ENCODE measurements at places on chromosomes 1 and 21.
A peak's percentile ranks its signal among the peaks of the same experiment; 100 is the strongest.

- DNase-seq = no peak
These were observed at the start of gene CHD5 for GRCh38 chr1:6180268-6180706. TSS of gene CHD5 (minus strand) at chr1:6180321. CDS start at chr1:6180023, 298 bp downstream.

- no peak for DNase-seq
These were observed 107.8 kb downstream of the TMEM53 start for GRCh38 chr1:44566281-44567046.

- no peak for DNase-seq
These were observed 49.6 kb downstream of the TBX19 start for GRCh38 chr1:168330285-168330684.

GRCh38 chr1:197985351-197985750 is 68.2 kb downstream of the LHX9 start:
- DNase-seq = no peak

DNA sequence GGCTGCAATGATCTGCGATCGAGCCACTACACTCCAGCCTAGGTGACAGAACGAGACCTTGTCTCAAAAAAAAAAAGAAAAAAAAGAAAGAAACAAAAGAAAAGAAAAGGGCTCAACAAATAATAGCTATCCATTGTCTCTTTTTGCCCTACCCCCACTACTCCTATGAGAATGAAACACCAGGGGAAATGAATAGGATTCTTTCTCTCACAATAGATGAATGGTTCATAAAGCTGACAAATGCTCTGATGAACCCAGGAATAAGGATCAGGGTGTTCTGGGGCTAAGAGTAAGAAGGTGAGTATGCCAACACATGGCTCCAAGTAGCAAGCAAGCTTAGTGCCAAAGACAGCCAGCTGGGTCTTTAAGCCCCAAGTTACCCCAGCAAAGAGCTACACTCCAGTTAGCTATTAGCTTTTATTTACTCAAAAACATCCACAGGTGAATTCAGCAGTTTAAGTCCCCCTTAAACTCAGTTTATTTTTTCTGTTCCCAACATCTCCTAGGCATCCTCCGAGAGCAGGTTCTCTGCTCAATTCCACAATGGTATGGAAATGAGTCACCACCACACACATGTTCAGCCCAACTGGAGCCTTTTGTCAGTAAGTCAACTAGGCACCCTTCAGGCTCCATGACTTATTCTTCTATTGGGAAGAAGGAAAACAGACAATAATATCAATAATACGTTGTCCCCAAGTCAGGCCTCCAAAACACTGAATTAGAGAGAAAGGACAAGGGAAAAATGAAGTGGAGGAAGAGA is 4.2 kb downstream of the ADORA3 start:
- no peak for DNase-seq

DNA sequence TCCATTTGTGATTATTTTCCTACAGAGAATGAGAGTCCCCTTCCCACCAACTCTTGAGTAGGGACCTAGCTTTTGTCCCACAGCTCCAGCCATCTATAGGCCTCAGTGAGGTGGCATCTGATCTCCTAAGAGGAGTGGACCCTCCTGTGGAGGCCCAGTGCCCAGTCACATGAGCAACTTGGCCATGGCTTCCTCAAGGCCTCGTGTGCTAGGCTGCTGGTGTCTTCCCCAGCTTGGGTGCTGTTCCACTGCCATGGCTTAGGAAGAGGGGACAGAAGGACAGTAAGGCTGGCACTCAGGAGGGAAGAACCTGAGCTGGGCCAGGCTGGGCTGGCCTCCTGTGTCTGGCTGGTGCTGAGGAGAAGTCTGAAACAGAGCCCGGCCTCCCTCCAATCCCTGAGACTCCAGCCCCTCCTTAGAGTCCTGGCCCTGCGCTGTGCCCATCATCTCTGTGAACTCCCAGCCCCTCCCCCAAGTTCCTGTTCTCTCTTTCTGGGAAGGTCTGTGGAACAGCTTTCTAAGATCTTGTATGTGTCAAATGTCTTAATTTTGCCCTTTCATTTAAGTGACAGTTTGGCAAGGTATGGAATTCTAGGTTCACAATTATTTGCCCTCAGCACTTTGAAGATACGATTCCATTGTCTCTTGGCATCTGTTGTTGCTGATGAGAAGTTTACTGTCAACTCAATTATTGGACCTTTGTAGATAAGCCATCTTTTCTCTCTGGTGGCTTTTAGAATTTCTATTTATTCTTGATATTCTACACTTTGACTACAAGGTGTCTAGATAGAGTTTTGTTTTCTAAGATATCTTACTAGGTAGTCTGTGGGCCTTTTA is 7.1 kb upstream of the KCNQ4 start:
- DNase-seq = no peak

DNA sequence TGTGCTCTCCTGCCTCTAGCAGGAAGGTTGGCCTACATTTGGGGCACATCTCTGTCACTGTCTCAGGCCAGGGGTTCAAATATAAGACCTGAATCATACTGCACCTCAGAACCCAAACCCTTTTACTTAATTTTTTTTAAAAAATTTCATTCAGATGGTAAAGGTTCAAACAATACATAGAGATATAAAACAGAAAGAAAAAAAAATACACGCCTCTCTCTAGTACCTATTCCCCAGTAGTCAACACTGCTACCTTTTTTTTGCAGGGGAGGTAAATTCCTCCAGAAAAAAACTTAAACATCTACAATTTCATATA is 32.9 kb downstream of the MAPKAPK2 start:
- no peak for DNase-seq

DNA sequence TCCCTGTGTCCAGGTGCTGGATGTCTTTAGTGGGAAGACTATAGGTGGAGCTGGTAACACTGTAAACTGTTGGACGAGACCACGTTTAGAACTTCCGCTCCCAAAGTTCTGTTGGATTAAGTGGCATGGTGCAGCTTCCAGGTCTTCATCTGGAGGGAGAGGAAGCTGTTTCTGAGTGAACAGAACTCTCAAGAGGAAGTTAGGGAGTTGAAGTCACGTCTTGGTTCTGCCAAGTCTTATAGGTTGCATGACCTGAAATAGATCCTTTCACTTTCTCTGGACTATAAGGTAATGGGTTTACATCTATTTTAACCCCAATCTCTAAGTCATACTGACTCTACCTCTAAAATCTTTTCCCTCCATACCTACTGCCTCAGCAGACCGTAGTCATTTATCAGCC is 97.4 kb upstream of the TNR start:
- no peak for DNase-seq

DNA sequence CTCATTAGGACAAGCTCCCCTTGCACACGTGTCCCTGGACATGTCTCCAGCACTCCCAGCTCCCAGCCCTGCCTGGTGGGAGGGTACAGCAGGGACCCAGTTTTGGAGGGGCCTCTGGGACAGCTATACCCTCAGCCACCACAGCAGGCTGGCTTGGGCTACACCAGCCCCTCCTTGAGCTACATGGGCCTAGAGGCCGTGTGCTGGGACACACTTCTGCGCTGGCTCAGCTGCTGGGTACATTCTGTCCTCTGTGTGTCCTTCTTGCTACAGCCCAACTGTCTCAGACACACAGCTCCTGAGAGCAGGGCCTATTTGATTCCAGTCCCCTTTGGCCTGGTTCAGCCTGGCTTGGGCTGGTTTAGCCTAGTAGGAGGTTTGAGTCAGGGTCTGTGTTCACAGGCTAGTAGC is 26.7 kb downstream of the DMAP1 start:
- DNase-seq = no peak

GRCh38 chr1:106676021-106676420 is 380.5 kb upstream of the PRMT6 start:
- peak; percentile 24 for DNase-seq

DNA sequence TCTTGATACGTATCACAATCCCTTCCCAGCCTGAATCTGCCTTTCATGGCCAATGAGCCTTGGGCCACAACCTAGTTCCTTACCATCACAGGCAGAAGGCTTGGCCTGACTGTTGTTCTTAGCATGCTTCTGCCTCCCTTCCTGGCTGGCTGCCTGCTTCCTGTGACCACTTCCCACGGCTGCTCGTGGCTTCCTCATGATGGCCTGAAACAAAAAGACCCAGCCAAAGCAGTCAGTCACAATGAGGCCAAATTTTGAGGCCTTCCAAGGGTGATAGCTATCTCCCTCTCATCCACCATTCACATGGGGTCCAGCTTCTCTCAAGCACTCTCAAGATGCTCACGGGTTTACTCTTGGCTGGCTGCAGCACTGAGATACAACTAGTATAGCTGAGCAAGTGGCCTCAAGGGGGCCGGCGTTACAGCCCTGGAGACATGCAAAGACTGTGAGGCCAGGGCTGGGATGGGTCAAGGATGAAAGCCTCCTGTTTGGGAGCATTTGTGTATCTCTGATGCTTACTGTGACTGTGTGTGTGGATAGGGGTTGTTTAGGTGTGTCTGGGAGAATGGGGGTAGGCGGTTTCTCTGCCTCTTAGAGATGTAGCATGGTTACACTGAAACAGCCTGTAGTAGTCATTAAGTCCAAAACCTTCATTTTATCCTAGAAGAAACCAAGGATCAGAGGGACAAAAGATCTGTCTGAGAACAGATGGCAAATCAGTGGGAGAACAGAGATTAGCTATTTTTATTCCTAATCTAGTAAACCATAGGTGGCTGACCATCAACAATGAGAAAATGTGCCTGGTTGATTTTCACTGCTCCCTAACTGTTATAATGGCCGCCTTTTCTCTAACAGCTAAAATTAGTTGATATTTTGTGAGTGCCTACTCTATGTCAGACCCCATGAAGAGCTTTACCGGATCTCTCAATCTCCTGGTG is 5.4 kb upstream of the TOE1 start:
- no peak for DNase-seq

DNA sequence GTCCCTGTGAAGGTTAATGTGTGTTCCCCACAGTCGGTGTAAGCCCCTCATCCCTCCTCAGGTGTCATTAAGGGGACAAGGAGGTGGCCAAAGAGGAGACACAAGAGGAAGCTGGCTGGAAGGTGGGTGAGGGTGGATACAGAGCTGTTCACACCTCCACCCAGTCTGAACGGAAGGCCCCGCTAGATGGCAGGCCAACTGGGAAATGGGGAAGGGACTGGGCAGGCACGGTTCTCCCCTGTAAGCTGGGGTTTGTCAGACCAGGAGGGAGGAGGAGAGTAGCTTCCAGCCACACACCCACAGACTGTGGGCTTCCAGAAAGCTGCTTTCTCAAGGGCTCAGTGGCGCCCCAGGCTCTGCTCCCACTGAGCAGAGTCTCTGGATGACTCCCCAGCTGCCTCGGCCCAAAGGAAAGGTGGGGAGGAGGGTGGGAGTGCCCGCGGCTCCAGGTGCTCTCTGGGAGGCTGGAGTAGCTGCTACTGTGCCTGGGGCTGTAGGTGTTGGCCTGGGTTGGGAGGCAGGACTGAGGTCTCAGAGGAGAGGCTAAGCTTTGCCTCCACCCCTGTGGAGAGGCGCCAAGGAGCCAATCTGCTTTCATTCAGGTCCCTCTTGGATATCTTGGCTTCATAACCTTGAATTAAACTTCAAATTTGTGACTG is 41.2 kb downstream of the PCP4 start:
- DNase-seq = no peak

DNA sequence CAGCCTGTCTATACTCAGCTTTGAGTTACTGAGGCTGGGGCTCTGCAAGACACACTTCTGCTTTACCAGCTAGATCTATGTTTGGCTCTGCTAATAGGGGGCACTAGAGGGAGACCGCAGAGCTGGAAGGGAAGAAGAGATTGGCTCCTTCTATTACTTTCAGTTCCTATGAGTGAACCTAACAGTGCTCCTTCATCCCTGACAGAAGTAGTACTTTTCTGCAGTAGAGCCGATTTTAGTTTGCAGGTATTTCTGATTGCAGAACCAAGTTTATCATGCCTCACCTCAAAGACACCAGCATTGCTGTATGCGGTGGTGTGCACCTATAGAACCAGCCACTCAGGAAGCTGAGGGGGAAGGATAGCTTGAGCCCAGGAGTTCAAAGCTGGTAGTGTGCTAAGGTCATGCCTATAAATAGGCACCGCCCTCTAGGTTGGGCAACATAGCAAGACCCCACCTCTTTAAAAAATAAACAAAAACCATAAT is 5.7 kb upstream of the ZDHHC18 start:
- no peak for DNase-seq

- DNase-seq = no peak
These were observed 136.9 kb downstream of the CDC7 start for GRCh38 chr1:91637539-91637994.

GRCh38 chr21:36471254-36471723 is 8.6 kb downstream of the CLDN14 start:
- DNase-seq = no peak

- no peak for DNase-seq
These were observed 114.9 kb downstream of the CASZ1 start for GRCh38 chr1:10681296-10682107.

DNA sequence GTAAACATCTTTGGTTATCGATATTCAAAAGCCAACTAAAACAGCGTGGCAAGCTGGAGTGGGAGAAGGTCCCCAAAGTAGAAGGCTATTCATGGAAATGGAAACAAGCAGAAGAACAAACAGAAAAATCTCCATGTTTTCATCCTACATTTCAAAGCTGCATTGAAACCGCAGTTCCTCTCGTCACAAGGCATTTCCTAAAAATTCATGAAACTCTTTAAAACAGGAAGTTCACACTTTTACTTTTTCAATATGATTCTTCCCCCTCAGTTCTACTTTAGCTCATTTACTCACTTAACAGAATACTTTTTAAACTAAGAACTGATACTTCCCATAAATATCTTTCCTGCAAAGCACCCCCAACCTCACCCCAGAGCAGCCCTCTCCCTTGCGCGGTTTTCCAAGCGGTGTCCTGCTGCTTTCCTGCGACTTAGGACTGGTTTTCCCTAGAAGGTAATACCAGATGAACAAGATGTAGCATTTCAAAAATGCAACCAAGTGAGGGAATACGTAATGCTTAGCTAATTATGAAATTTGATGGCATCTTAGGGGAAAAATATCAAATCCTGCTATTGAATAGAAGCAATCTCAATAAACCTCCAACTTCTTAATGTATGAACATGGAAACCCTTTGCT is 228.3 kb upstream of the PKN2 start:
- DNase-seq = no peak

- no peak for DNase-seq
These were observed 32.9 kb upstream of the JUN start for GRCh38 chr1:58816747-58817221.

DNA sequence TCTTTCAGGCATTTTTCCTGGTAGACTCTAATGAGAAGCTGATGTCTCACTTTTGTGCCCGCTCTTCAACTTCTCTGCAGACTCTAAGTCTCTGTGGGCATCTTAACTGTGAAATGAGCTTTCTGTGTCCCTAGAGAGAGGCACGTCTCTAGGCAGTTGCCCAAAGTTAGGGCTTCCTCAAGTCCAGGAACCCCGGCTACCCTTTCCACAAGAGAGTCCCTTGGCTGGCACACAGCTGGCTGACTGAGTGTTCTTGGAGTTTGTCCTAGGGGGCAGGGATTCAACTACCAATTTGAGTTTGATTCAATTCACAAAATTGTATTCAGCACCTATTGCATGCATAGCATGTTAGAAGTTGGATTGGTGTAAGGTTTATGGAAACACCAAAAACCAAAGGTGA is 1.4 kb downstream of the GPR61 start:
- DNase-seq = no peak

- DNase-seq = no peak
These were observed 33.5 kb upstream of the ADAM30 start for GRCh38 chr1:119929643-119930315.

DNA sequence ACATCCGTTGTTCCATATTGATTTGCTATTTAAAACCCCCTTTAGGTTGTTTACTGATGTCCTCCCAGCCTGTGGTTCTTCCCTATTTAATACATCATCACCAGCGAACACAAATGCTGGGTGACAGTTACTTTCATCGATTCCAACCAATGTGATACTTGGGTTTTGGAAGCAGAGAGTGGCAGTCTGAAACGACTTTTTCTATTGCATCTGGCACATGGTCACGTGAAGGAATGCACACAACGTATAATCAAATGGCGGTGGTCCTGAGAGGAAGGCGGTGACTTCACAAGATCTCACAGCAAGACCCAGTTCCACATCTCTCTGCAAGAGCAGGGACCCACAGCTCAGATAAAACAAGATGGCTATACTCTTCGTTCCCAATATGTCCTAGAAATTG is 213.9 kb downstream of the DSCAM start:
- DNase-seq = no peak

Measured in AG10803 (cell line).